ENCODE measurements at places on chromosomes 4 and X. TPM values are rescaled to one million over a fixed set of nuclear protein-coding genes. Genes with fewer than 3 reads are reported as not detected.

The MAGEB2 gene
- total RNA-seq, result not detected

The FGFBP1 gene
- not detected for total RNA-seq

The FRMD7 gene
- total RNA-seq, result under 0.01 TPM

The ITGB1BP2 gene
- total RNA-seq, result 1.8 TPM

The RAI2 gene
- total RNA-seq, result 0.78 TPM
